ENCODE measurements at places on chromosomes 2 and 18. TPM values are rescaled to one million over a fixed set of nuclear protein-coding genes. Genes with fewer than 3 reads are reported as not detected.

DNA sequence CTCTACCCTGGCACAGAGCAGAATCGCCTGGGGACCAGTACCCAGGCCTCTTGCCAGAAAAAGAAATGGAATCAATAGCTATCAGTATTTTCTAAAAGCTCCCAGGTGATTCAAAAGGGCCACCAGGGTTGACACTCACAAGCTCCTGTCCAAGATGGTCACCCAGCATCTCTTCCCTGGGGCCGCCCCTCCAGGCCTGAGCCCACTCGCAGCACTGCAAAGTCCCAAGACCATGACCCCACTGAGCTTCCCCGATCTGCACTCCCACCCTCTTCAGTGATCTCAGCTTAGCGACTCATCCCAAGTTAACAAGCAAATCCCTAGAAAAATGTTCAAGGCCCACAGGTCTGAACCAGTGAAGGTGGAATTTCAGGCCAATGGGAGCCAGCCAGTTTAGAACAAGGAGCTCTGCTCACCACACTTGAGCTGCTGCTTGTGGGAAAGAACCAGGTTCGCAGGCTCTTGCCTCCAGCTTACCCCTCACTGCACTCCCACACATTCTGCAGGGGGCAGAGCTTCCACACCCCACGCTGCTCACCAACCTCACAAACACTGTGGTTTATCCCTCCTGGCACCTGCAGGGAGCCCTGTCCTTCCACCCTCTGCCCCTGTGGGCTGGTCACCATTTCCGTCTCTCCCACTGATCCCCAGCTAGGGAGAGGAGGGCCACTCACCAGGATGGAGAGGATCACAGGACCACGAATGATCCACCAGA lies 19.8 kb downstream of the TMEM37 start:
- no peaks in the 10 kb centered on the region for H3K4me1 ChIP-seq
- no peaks in the 10 kb centered on the region for H3K36me3 ChIP-seq
- H3K27me3 ChIP-seq: peaks cover 13% of the 10 kb centered on the region
- no peak for DNase-seq
- H3K4me3 ChIP-seq: no peak overlapping the region
- no peak overlapping the region for H3K27ac ChIP-seq

DNA sequence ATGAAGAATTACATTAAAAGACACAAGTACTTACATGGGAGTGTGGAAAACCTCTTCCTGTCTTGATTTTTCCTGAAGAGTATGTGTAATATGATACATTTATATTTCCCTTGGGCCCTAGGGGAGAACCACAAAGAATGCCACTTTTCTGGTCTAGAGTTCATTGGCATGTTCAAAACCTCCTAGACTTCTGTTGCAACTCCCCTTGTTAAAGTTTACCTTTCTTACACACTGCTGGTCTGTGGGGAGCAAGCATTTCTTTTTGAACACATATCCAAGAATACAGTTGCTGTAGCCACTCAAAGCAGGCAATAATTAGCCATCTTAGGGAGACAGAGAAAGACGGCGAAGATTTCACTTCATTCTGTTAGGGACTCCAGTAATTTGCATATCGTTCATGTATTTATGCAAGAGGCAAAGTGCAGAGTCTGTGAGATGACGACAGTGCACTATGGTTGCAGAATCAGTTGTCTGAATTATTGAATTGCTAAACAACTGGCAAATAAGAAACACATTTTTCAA lies 103.5 kb downstream of the NOL4 start:
- H3K27ac ChIP-seq: no peak overlapping the region
- no peak for DNase-seq

DNA sequence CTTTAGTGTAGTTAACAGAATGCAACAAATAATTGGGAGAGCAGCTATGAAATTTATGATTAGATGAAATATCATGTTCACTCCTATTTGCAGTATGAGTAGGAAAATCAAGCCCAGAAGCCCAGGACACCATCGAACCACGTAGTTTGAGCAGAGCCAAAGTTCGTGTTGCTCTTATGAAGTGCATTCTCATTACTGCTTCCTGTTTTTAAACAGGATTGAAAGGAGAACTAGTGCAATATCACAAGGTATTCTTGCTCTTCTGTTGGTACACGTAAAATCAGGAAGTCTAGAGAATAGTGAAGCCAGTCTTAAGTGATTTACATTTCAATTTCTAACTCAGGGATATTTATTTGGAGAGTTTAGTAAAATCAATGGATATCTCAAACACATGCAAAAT lies 21.1 kb downstream of the ARHGAP15 start:
- H3K36me3 ChIP-seq: no peaks in the 10 kb centered on the region
- H3K27ac ChIP-seq: peak overlapping the region; percentile 45
- no peak overlapping the region for H3K4me3 ChIP-seq
- no peak for DNase-seq

DNA sequence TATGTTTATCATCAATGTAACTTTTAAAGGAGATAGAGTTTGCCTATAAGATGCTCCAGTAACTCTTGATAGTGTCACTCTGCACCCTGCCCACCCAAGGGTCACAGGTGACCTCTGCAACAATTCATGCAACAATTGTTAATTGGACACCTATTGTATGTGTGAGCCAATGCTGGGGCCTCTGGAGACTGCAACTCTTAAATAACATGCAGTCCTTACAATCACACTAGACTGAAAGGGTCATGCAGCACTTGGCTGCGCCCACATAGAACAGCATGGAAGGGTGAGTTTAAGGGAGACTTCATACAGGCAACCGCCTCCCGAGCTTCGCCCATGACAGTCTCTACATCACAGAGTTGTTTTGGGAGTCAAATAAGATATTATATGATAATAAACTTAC lies 137.1 kb upstream of the TWIST2 start:
- no peak for DNase-seq
- H3K27ac ChIP-seq: no peak overlapping the region
- H3K4me3 ChIP-seq: no peak overlapping the region
- H3K27me3 ChIP-seq: no peaks in the 10 kb centered on the region
- no peaks in the 10 kb centered on the region for H3K36me3 ChIP-seq

GRCh38 chr2:127508631-127509034 lies 17.7 kb downstream of the IWS1 start:
- H3K27me3 ChIP-seq: no peaks in the 10 kb centered on the region
- no peak overlapping the region for H3K27ac ChIP-seq
- peaks cover 23% of the 10 kb centered on the region for H3K36me3 ChIP-seq
- no peak overlapping the region for H3K4me3 ChIP-seq

- H3K36me3 ChIP-seq: no peaks in the 10 kb centered on the region
- no peaks in the 10 kb centered on the region for H3K4me1 ChIP-seq
- no peaks in the 10 kb centered on the region for H3K27me3 ChIP-seq
- DNase-seq: no peak
Measured at GRCh38 chr2:209593930-209594329, 170.1 kb downstream of the MAP2 start.

- no peaks in the 10 kb centered on the region for H3K27me3 ChIP-seq
- no peaks in the 10 kb centered on the region for H3K36me3 ChIP-seq
- DNase-seq: no peak
- no peak overlapping the region for H3K4me3 ChIP-seq
Measured at GRCh38 chr18:64436111-64436510, 287.2 kb upstream of the LINC00305 start.

DNA sequence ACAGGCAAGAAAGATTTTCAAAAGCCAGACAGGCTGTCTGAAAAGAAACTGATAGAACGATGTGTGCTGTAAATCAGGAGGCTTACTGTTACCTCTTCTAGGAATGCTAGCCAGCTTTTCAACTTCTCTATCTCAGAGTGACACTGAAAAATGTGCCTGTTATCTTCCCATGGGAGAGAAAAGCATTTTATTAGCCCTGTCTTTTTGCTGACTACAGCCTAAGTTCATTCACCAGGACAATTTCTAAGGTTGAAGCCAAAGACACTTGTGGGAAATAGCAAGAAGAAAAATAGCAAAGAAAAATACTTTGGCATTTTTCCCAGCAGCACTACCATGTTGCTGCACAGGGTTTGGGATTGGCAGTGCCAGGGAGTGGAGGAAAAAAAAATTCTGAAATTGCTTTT lies 34.0 kb downstream of the ABCB11 start:
- no peaks in the 10 kb centered on the region for H3K36me3 ChIP-seq
- H3K27me3 ChIP-seq: no peaks in the 10 kb centered on the region

GRCh38 chr2:174763780-174764179 lies 492 bp downstream of the CHRNA1 start:
- H3K4me1 ChIP-seq: no peaks in the 10 kb centered on the region
- DNase-seq: no peak

- no peaks in the 10 kb centered on the region for H3K27me3 ChIP-seq
- H3K4me3 ChIP-seq: no peak overlapping the region
- no peak for DNase-seq
- no peak overlapping the region for H3K27ac ChIP-seq
- no peaks in the 10 kb centered on the region for H3K4me1 ChIP-seq
Measured at GRCh38 chr2:214737188-214737587, 72.3 kb downstream of the BARD1 start.

DNA sequence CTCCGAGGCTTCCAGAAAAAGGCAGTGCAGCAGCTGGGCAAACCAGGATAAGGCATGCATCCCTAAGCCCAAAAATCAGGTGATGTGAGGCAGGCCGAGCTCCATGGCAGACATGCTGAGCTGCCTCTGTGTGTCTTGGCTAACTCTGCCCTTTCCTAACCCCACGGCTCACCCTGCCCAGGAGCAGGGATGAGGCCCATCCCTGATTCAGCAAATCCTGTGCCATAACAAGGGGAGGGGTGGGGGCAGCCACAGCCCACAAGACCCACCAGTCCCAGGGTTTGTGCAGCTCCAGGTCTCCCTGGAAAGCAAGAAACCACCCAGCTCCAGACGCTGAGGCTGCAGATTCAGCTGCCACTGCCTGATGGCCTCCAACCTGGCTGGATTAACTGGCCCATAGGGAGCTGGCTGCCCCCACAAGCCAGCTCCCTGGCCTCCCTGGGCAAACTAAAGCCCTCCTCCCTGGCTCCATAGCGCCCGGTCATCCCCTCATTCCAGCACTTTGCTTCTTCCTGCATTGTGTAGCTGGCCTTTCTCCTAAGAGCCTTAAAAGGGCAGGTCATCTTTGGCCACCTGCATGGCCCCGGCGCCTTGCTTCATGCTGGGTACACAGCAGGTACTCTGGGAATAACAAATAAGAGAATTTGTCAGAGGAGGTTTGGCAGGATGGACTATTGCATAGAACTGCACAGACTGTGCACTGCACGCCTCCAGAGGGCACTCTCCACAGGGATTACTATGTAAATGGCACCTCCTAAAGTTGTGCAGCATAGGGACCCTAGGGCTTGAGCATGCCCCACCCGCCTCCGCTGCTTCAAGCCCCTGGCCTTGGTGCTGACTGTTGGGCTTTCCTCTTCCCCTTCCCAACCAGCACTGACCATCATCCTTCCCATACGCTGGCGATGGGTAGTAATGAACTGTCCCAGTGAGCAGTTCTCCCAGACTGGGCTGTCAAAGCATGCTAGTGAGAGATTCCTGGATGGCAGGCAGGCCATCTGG lies 10.7 kb downstream of the STEAP3 start:
- H3K36me3 ChIP-seq: no peaks in the 10 kb centered on the region
- H3K4me3 ChIP-seq: no peak overlapping the region
- no peak overlapping the region for H3K27ac ChIP-seq

- H3K27ac ChIP-seq: no peak overlapping the region
- H3K4me1 ChIP-seq: no peaks in the 10 kb centered on the region
- no peak for DNase-seq
- H3K27me3 ChIP-seq: no peaks in the 10 kb centered on the region
Measured at GRCh38 chr18:55086906-55087305, 127.6 kb upstream of the CCDC68 start.

DNA sequence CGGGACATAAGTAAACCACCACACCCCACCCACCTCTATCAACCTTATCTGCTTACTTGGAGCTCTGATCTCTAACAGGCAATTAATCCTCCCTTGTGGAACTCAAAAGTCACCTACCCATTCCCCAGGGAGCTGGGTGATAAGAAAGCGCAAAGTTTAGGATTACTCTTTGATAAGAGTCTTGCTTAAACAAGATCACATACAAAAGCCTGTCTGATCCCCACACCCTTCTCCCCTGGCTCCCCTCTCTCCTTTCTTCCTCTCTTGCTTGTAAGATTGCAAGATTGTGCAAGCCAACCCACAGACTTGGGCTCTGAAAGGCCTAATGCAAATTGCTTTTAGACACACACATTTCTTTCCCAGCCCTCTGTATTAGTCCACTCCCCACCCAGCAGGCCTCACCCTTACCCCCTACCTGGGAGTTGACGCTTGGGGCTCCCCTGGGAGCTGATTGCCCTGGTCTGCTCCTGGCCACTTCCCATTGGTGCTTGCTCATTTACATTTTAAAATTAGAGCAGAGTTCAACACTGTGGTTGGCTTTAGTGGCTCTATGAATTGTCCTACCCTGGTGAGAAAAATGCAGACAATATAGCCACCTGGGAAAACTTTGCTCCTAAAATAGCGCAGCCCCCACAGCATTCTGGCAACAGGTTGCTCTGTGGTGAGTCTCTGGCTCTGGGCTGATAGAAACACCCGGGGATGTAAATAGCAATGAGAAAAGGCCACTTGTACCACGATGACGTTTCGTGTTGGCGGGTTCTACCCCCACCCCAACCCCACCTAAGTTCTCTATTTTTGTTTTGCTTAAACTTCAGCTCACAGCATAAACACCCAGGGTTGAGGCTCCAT lies 92.8 kb upstream of the MSH2 start:
- no peaks in the 10 kb centered on the region for H3K4me1 ChIP-seq
- no peak overlapping the region for H3K27ac ChIP-seq
- H3K36me3 ChIP-seq: no peaks in the 10 kb centered on the region
- H3K27me3 ChIP-seq: no peaks in the 10 kb centered on the region
- DNase-seq: no peak

DNA sequence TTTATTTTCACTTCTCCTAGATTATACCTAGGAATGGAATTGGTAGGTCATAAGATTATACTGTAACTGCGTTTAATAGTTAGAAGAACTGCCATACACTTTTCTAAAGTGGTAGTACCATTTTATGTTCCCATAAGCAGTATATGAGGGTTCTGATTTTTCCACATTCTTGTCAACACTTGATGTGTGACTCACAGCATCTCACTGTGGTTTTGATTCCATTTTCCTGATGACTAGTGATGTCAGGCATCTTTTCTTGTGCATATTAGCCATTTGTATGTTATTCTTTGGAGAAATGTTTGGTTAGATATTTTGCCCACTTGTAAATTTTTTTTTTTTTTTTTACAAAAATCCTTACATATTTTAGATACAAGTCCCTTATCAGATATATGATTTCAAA lies 2.3 kb downstream of the DCAF17 start:
- H3K4me3 ChIP-seq: no peak overlapping the region
- H3K27me3 ChIP-seq: no peaks in the 10 kb centered on the region
- H3K27ac ChIP-seq: no peak overlapping the region
- H3K4me1 ChIP-seq: peaks cover 30% of the 10 kb centered on the region
- H3K36me3 ChIP-seq: peaks cover 17% of the 10 kb centered on the region

- no peak overlapping the region for H3K4me3 ChIP-seq
- peaks cover 41% of the 10 kb centered on the region for H3K36me3 ChIP-seq
- no peak overlapping the region for H3K27ac ChIP-seq
- H3K27me3 ChIP-seq: no peaks in the 10 kb centered on the region
- H3K4me1 ChIP-seq: peaks cover 37% of the 10 kb centered on the region
- DNase-seq: no peak
Measured at GRCh38 chr18:63407734-63408133, 14.5 kb downstream of the VPS4B start.

- H3K4me1 ChIP-seq: peaks cover 24% of the 10 kb centered on the region
- H3K27ac ChIP-seq: no peak overlapping the region
- peaks cover 46% of the 10 kb centered on the region for H3K27me3 ChIP-seq
Measured at GRCh38 chr2:10083046-10083445, 2.8 kb upstream of the CYS1 start.

MRO gene
- not detected for total RNA-seq

AGFG1 gene
- total RNA-seq: 56.5 TPM

CNDP1 gene
- not detected for total RNA-seq

CACNB4 gene
- total RNA-seq: 0.47 TPM

LHCGR gene
- not detected for total RNA-seq

RNF152 gene
- 0.20 TPM for total RNA-seq

TBR1 gene
- total RNA-seq: not detected

CCDC141 gene
- total RNA-seq: 8.2 TPM

TFCP2L1 gene
- 0.06 TPM for total RNA-seq

GPR35 gene
- 6.3 TPM for total RNA-seq

RESP18 gene
- not detected for total RNA-seq

Data from CD4-positive, alpha-beta memory T cell (primary cell).